Activated T-helper 1 cell treated with anti-CD3 and anti-CD28 coated beads, Interleukin-2, amount 50 U/mL, for 16 hours (primary cell): ENCODE measurements at places on chromosomes 7 and 10.
A peak's percentile ranks its signal among the peaks of the same experiment; 100 is the strongest.

GRCh38 chr10:83881661-83882060, 257.6 kb upstream of the GHITM start:
- no peak for DNase-seq

- no peak for DNase-seq
These were observed 4.0 kb downstream of the TNRC18 start for GRCh38 chr7:5419539-5420066.

- no peak for DNase-seq
These were observed 184.0 kb upstream of the LYZL1 start for GRCh38 chr10:29104661-29105399.

- DNase-seq, result no peak
These were observed 36.4 kb upstream of the FERD3L start for GRCh38 chr7:19181634-19182033.

DNA sequence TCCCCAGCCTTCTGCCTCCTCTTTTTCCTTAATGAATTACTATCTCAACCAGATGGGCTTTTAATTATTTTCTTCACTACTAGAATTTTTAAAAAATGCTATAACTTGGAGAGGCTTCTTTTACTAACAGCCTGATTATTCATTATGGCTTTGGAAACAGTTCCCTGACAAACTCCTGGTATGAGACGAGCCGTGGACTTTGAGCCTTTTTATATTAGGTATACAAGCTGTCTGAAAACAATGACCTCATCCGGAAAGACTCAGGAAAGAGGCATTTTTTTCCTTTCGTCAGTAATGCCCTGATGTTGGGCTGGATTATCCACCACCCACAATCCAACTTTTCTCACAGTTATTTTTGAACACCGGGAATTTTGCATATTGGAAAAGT, 26.7 kb upstream of the ABLIM1 start:
- no peak for DNase-seq

DNA sequence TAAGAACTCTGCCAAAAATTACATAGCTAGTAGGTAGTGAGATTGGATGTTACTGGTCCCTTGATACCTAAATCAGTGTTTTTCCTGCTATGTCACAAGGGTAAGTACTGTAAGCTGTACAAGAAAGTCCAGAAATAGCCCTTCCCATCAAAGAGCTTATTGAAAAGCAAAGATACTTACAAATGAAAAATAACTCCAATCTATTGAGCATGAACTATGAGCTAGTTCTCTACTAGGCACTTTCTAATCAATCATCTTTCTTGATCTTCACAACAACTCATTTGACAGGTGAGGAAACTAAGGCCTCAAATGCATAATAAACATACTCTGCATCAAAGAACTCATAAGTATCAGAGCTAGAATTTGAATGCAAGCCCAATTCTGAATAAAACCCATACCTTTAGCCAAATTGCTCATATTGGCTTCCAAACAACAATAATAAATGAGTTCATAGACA, 249.8 kb upstream of the TCF7L2 start:
- DNase-seq, result no peak

DNA sequence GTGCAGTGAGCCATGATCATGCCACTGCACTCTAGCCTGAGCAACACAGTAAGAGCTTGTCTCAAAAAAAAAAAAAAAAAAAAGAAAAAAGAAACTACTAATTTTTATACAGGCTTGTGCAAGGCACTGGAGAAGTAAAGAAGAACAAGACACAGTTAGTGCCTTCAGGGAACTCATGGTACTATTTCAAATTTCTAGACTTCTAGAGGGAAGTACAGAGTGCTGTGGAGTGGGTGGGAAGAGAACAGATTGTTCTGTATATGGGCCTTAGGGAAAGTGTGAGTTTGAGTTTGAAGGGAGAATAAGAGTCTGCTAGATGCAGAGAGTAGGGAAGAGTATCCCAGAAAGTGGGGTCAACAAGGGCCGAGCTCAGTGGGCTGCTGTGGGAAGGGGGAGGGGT, 234.8 kb downstream of the PHTF2 start:
- no peak for DNase-seq

DNA sequence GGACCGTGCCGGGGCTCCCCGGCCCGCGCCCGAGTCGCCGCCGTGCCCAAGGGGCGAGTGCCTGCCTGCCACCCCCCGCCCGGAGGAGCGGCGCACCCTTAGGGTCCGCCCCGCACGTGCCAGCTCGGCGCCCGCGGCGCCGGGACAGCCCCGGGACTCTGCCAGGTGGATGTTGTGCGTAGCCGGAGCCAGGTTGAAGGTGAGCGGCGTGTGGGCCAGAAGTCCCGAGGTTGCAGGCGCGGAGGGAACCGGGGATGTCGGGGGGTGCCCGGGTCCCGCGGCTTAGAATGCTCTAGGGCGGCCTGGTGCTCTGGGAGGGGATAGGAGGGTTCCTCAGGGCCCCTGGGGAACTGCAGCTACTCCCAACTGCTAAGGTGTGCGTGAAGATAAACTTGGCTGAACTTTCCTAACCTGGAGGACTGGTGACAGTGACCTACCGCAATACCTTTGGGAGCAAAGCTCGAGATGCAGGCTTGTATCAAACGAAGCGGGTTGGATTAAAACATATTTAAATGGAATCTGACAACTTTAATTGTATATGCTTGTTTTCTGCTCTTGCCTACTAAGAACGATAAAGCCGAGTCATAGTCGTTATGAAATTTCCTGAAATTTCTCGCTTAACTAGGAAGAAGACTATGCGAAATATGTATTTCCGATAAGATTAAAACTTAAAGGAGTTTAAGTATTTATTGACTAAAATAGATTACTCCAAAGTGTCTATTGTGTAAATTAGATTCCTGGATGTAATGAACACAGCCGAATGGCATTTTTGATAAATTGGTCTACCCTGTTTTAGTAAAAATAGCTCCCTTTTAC, at the start of gene CUX1:
CUX1 (plus strand) TSS at position 156 of the 816 bp plus-strand sequence; CDS start at position 170, 14 bp downstream.
- DNase-seq, result peak; percentile 9

- no peak for DNase-seq
These were observed 321.4 kb upstream of the MEOX2 start for GRCh38 chr7:16007911-16008310.

DNA sequence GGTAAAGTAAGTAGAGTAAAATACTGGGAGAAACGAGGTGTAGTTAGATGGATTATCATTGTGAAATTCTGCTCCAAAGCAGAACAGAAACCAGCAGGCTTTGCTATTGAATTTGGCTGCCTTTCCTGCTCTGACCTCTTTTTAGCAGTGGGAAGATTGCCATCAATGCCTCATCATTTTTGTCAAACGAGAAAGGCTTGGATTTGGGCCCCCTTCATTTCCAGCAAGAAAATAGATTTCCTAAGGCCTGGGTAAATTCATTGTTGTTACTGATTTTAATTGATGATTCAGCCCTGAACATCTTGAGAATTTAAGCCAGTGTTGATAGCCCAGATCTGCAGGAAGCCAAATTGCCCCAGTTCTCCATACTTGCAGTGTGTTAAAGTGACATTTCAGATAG, 35.2 kb upstream of the ASAH2 start:
- DNase-seq, result no peak

GRCh38 chr10:1172256-1172984, 116.2 kb downstream of the WDR37 start:
- no peak for DNase-seq

- no peak for DNase-seq
These were observed 140.9 kb upstream of the MKLN1 start for GRCh38 chr7:131186816-131187215.

DNA sequence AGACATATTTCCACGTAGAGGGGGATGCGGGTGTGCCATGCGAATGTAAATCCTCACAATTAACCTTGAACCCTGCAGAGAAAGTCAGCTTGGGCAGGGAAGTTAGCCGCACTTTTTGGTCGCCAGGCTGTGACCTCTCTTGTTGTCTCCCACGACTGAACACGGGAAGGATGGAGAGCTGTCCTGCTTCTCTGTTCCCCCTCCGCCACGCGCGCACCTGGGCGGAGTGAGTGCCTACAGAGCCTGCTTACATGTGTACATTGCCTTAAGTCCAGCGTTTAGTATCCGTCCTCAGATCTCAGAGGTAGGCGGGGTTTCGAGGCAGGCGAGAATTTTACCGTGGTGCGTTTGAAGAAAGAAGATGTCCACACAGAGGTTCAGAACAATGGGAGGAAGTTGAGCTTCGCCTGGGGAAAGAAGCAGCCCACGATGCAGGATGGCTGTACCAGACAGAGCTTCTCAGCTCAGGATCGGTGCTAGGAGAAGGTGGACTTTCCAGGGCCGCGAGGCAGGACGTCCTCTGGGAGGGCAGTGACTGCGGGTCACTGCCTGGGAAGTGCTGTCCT, 482 bp upstream of the ERCC6 start:
- peak; percentile 15 for DNase-seq

DNA sequence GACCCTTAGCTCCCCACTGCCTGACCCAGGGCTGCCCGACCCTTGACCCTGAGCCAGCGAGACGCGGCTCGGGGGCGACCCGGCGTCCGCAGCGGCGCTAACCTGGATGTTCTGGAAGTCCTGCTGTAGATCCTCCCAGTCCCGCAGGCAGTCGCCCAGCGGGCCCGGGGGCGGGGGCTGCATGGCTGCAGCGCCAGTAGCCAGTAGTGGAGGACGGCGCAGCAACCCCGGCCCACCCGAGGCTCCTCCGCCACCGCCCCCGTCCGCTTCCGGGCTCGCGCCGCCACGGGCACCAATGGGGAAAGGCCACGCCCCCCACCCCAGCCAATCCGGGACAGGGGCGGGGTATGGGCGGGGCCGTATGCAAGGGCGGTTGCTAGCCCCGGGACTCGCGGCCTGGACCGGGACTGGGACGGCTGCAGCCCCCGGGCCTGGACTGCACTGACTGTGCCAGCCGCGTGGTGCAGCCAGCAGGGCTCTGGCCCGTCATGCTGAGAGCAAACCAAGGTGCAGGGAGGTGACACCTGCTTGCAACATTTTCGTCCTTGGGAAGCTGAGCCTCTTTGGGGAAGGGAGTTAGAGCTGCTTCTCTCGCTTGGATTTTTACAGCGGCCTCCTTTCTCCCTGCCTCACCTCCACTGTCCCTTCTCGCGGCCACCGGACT, at the start of gene TMEM120A:
TMEM120A (minus strand) TSS at position 208 of the 664 bp plus-strand sequence; CDS start at position 183, 25 bp downstream.
- peak; percentile 90 for DNase-seq

DNA sequence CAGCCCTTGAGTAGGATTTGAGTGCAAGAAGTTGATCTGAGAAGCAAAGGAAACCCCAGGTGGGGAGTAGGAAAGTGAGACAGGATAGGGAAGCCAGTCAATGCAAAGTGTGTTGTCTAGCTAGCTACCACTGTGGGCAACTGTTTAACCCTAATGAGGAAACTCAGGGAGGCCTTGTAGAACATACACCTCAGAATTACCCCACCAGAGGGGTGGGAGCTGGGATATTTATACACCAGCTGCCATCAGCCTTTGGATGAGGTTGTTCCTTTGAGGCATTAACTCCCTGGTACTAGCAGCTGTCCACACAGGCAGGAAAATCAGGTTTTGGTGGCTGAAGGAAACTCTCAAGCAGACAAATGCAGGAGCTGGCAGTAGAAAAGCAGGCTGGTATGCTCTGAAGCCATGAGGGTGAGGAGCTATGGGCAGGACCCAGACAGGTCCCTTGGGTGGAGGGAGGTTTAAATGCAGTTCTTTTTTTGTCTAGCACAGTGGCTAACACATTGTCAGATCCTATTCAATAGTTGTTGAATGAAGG, 60.1 kb upstream of the ARID5B start:
- DNase-seq, result no peak

DNA sequence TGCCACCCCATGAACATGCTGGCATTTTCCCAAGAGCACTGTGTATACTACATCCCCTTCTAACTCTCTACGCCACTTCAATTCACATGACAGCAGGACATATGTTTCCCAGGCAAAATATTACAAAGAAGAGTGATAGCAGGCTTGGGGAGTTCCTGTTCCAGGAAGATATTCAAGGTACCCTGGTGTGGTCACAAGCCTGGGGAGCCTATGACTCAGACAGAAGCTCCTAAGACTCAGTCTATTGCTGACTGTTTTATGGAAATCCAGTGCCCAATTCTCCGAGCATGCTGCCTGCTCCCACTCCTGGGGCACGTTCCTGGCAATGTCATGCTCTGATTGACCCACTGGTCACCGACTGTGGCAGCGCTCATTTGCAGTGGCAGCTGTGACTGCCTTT, 23.5 kb upstream of the ABLIM1 start:
- no peak for DNase-seq

DNA sequence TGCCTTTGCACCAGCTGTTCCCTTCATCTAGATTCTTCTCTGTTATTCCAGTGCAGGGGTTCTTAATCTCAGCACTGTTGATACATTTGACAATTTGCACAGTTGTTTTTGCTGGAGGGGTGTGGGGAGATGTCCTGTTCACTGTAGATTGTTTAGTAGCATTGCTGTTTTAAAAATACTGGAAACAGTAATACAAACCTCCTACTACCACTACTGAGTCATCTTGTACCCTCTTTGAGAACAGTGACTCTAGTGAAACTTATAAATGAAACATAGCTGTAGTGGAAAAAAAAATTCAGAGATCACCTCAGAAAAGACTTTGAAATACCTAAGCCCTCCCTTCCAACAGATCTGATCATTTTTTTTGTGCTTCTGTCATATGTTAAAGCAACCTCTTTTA, 154.8 kb upstream of the TMEM196 start:
- no peak for DNase-seq

GRCh38 chr7:108455551-108455997, 662 bp downstream of the NRCAM start:
- no peak for DNase-seq

DNA sequence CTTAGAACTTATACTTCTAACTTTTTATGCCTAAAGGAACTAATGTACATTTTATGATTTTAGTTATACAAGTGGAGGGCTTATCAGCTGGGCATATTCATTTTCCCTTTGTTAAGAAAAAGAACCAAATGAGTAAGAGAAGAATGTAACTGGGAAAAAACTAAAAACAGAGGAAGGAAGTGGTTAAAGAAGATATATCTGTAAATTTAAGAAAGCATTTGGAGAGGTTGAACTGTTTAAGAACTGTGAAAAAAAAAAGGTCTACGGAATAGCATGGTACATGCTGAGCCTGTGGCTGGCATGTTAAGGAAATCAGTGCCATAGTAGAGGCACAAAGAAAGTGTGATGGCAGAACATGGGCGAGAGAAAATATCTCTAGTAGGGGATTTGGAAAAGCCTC, 6.2 kb downstream of the MDFIC start:
- DNase-seq, result no peak

GRCh38 chr7:98571006-98571405, 46.1 kb upstream of the NPTX2 start:
- DNase-seq, result no peak

GRCh38 chr10:52653263-52653909, 119.2 kb downstream of the MBL2 start:
- DNase-seq, result no peak

GRCh38 chr7:45593121-45593541, 19.0 kb downstream of the ADCY1 start:
- no peak for DNase-seq
